Occipital lobe (tissue), 3 donors: ENCODE measurements at places on chromosomes 6 and 20. TPM values are rescaled to one million over a fixed set of nuclear protein-coding genes. Genes with fewer than 3 reads are reported as not detected.

The TMEM217 gene
- total RNA-seq = 1.2 TPM

The ZBP1 gene
- total RNA-seq = not detected

GRCh38 chr20:36854348-36855240 lies 21.3 kb upstream of the TLDC2 start:
- DNase-seq = no peak

- DNase-seq = no peak
Measured at GRCh38 chr20:9207253-9207652, 138.4 kb downstream of the PLCB4 start.

- DNase-seq = no peak
Measured at GRCh38 chr6:143782481-143782880, 60.7 kb upstream of the LTV1 start.
